ENCODE measurements at places on chromosomes 6 and 20. TPM values are rescaled to one million over a fixed set of nuclear protein-coding genes. Genes with fewer than 3 reads are reported as not detected.

DNA sequence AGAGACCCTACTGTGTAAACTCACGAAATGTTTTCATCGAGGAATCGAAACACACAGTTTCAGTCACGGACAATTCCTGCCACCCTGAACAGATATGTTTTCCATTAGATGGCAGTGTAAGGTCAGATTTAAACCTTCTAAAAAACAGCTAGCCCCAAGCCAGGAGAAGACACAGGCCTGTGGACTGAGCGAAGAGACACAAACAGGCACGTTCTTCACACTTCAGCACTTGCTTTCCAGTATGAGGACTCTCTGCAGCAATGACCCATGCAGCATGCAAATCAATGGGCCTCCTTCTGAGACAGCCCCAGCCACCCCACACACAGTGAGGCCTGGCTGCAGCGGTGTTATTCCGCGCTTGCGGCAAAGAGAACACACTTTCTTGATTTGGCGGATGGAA, 31.9 kb downstream of the HUS1B start:
- no peak for DNase-seq

- DNase-seq, result peak; percentile 19
Observed at GRCh38 chr6:149082320-149082719, 235.2 kb upstream of the TAB2 start.

DNA sequence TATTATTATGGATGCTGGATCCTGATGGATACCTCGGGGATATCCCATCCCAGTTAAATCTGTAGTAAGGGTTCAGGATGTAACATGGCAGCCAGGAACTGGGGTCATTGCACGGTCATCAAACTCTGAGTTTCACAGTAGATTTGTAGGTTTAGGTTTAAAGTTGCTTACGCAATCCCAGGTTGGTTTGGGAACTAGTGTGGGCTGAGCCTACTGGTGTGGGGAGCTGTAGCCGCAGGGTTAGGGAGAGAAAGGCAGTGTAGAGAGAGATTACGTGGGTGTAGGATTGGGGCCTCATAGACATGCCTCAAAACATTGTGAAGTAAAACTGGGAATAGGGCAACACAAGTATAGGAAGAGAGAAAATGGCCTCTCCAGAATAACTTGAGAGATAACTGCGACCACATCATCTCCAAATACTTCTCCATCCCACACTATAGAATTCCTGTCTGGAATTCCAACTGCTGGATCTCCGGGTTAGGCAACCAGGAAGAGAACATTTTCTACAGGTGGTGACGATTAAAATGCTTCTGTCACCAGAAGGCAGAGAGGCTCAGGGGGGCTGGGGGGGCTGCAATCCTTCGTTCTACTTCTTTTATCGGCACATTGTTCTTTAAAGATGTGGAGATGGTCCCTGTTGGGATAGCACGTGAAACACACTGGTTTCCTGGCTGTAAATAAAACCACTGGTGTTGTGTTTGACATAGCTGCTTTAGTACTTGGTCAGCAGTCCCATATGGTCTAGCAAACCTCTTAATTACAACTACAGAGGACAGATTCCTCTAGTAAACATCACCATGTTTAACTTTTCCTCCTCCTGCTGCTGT, 44.9 kb upstream of the TMEM170B start:
- no peak for DNase-seq

GRCh38 chr6:89797317-89797716, 22.3 kb downstream of the MDN1 start:
- DNase-seq, result no peak

DNA sequence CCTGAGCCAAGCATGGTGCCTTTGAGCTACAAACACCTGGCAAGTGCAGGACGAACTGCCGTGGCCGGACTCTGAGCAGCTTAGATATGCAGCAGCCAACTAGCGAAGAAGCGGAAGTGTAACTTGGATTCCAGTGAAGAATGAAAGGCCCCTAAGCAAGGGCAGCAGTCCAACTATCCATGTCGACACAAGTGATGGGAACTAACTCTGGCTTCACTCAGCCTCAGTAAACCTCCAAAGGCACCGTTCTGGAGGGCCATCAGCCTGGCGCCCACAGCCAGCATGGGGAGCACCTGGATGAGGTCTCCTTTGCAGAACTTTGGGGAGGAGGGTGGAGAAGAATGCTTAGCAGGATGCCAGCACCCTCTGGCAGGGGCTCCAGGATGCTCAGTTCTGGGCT, 78.4 kb upstream of the MLN start:
- DNase-seq, result no peak

DNA sequence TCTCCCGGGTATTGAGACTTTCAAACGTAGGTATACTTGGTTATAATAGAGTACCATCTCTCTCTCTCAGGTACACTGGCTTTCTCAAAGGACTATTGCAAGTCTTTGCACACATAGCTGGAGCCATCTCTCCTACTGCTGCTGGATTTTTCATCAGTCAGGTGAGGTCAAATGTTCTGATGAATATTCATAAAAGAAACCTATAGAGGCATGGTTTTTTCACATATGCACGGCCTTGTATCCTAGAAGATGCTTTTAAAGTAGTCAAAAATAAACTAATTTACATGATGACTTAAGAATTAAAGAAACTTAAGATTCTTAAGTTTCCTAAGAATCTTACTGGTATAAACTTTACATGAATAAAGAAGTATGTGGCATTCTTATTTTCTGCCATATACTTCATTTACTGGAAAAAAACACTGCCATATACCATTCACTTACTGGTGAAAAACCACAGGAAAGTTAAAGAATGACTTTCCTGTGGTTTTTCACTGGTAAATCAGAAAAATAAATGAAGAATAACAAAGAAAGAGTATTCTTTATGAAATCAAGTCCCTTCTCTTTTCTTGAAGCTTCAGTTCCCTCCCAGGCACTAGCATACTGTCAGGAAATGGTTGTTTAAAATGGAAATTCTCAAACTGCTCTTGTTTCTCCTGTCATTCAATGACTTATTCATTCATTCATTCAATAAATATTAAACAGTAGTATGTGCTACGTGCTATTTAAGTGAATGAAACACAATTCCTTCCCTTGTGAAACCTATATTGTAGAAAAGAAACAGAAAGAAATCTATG, 23.5 kb downstream of the SLC17A4 start:
- no peak for DNase-seq

SLC26A8 gene
- not detected for total RNA-seq
